ENCODE measurements at places on chromosomes 7 and 10.

- DNase-seq, result peak; percentile 64
Measured at GRCh38 chr10:97025613-97026242, 160.0 kb downstream of the SLIT1 start.

DNA sequence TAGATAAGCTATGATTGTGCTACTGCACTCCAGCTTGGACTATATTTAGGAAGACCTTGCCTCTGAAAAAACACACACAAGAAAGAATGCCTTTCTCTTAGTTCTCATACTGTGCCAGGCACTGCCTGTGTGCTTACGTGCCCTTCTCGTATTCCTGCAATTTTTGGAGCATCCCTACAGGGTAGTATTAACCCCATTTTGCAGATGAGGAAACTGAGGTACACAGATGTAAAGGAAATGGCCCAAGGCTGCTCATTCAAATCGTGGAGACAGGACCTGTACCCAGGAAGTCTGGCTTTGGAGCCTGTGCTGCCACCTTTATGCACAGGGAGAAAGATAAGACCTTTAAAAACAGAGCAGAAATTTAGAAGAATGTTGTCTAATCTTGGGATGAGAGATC, 16.7 kb downstream of the AGAP3 start:
- DNase-seq, result no peak

- DNase-seq, result no peak
Measured at GRCh38 chr7:98974906-98975816, 96.8 kb downstream of the TRRAP start.

DNA sequence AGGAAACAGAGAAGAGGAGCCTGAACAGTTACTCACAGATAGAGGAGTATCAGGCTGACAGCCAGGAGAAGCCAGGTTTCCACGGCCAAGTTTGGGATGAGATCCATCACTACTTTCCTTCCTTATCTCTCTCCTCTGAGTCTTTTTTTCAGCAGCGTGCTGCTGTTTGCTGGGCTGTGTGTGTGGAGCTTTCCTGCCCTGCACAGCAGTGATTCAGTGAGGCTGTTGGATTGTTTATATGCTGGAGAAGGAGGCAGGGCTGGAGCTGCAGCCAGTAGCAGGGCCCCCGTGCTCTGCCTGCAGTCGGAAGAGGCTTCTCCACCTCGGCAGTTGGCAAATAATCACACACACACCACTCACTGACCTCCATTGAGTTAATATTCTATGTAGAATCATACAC, at the start of gene CYP3A7:
Gene CYP3A7 (minus strand): TSS at position 210 of the 400 bp plus-strand sequence. CDS start 103 bp downstream, at position 107.
- no peak for DNase-seq

- no peak for DNase-seq
Measured at GRCh38 chr10:90642136-90642535, 215.7 kb downstream of the HTR7 start.

DNA sequence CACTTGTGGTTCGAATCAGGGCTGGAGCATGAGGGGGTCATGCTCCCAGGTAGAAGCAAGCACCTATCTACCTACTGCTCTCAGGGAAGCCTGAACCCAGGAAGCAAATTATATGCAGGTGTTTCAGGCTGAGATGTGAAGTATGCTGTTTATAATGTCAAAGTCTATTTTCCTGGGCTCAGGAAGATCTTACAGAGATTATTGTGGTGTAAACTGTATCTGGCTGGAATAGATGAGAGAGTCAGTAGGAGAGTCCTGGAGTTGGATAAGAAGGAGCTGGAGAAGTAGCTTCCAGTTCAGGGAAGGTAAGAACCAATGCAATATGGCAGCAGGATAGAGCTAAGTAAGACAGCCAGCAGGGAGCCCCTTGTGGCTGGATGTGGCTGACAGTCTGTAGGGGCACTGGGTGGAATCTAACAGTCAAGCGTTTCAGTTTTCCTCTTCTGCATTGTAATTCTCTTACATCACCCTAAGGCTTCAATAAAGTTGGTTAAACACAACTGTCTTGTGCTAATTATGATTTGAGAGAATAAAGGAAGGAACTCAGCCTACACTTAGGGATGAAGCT, 105.9 kb upstream of the EEPD1 start:
- DNase-seq, result no peak

- DNase-seq, result no peak
Measured at GRCh38 chr7:43905209-43905946, 1.0 kb downstream of the URGCP start.

- DNase-seq, result no peak
Measured at GRCh38 chr10:128310971-128311658, 184.9 kb upstream of the MKI67 start.

DNA sequence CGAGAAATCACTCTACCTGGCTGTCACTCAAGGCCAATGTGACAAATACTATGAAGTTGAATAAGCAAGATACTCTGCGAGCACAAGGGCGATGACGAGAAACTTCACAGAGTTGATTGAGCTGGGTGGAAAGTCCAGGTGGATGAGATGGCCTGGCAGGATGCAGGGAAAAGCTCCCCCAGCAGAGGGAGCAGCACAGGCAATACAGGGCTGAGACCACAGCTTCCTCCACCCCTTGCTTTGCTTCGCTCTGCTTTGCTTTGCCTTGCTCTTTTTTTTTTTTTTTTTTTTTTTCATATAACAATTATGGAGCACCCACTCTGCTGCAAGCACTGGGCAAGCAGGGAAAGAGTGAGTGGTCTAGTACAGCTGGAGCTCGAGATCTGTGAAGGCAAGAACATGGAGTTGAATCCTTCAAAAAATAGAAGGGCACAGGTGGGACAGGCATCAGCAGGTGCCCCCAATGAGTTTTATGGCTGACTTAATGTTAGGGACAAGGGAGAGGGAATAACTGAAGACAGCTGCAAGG, 88.3 kb downstream of the CABCOCO1 start:
- peak; percentile 72 for DNase-seq

GRCh38 chr10:1558906-1559305, 178.4 kb downstream of the ADARB2 start:
- no peak for DNase-seq

DNA sequence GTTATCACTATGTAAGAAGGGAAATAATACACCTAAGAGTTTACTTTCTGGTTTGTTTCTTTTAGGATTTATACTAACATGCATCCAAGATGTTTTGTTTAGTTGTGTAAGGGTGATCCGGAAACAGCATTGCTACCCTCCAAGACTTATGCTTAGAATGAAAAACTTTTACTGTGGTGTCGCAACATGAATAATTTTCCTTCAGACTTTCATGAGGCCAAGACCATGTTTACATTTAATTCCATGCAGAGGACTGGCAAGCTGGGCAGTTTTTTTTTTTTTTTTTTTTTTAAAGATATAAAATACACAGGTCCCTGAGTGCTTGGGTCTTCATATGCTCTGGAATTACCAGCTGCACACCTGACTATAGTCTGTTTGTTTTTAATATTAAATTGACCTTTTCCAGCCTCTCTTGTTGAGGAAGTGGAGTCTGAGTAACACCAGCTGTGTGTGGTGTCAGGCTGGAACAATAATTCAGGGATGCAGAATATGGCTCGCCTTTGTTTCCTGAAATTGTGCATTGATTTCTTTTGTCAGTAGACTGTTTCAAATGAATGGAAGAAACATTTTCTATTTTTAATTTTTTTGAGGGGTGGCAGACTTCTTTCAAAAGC, 81.7 kb downstream of the ST7 start:
- DNase-seq, result no peak

DNA sequence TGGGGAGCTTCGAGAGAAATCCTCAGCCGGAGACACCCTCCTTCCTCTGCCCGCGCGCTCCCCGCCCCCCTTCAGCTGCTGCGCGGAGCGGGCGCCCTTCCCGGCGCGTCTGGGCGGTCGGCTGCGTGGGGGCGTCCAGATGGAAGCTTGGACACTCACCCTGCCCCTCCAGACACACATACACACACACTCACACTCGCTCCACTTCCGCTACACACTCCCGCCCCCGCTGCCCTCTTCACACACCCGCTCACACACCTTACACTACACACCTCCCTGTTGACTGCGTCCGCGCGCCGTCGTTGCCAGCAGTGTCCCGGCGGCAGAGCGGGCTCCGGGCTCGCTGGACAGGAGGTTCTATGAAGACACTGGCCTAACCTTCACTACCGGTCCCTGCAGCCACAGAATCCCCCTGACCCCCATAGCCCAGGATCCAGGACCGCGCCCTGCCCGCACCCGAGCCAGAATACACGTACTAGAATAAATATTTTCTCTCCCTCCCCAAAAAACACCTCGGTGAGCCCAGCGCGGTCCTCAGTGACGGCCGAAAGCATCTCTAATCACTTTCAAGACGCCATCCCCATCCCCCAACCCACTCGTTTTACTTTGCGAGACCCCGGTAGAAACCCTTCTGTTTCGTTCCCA, 1.1 kb upstream of the EGR2 start:
- DNase-seq, result peak; percentile 70

DNA sequence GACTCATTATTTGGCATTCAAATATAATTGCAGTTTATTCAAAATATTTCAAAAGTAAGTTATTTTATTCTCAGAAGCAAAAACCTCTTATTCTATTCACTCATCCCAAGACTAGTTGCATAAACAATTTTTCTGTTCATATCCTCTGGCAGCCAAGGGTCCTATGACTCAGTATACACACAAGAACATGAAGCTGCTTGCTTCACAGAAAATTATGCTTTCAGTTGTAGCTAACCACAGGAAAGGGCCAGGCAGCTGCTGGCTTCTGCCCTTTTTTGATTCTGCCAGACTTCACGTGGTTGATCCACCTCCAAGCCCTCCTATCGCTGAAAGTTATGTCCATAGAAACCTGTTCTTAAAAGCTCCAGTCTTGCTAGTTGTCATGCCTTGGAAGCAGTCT, 108.8 kb downstream of the ABCA13 start:
- DNase-seq, result no peak

DNA sequence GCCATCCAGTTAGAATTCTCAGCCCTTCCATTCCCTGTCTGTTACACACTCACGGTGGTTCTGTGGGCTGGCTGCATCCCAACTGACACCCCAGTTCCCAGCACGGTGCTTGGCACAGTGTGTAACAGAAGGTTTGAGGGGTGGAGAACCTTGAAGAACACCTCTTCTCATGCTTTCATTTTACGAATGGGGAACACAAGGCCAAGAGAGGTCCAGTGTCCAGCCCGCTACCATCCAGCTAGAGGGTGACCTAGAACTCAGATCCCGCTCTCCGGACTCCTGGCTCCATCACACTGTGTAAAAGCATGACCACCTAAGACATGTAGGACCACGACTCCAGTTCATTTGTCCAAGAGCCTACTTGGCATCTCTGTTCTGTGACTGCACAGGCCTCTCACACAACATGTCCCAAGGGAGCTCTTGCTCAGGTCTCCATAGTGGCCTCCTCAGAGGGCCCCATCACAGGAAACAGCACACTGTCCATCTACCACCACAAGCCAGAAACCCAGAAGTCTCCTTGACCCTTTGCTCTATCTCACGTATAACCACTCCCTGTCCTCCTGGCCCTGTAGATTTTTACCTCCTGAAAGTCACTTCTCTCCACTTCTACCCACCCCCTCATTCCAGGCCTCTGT, 2.8 kb upstream of the CDH23 start:
- no peak for DNase-seq

DNA sequence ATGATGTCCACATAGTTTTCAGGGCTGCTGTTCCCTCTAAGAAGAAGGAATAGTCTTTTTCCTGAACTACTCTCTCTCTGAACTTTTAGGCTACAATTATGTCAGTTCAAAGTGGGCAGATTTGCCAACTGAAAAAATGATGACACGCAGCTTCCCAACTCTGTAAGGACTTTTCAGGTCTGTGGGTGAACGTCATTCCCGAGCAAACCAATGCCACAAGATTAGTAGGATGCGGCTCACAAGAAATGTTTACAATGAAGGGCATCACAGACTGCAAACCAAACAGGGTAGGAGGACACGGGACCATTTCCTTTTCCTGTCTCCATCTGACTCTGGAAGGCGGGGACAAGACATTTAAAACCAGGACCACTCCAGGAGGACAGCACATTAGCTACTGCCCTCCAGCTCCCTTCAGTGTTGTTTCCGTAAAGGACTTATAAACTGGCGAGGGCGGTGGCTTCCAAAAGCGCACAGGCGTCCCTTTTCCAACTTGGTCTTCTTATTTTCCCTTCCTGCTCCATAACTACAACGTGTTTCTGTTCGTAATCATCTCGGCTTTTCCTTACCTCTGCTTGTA, 539 bp upstream of the MKLN1 start:
- no peak for DNase-seq

GRCh38 chr7:82429408-82429807, 14.2 kb downstream of the CACNA2D1 start:
- DNase-seq, result no peak

DNA sequence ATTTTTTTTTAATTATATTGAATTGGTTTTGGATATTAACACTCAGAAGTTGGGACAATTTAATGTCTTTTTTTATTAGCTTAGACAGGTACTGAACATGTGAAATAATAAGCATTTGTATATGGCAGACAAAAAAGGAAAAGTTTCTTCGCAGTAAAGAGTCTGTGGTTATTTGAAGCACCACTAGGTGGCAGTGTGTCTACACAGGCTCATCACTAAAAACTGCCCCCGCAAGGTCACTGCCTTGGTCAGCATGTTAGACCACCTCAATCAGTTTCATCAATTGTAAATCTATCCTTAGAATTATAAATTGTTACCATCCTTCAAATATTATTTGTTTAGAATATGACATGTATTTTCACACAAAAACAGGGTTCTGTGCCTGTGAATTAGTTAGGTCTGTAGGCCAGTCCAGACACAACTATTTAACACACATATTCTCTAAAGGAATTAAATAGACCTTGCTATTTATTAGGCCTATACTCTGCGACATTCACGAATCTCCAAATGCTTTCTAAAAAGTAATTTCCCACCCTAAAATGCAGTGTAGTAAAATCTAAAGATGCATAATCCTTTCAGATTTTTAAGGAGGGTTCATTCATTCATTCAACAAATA, 17.0 kb downstream of the PNLIPRP3 start:
- DNase-seq, result no peak

DNA sequence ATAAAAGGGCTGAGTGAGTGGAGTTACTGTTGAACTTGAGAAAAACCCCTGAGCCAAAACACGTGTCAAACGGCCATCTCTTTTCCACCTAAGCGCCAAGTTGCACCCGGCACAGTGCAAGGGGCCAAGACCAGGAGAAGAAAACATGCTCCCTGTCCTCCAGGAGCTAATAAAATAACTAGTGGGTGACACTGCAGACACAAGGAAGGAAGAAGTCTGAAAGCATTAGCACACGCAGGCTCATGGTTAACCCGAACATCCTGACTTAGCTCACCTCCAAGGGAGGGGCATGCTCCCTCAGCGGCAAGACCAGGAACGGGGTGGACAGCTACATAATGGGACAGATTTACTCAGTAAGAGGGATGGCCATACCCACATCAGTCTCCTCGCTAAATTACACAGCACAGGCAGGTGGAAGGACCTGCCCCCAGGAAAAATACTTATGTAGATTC, 65.0 kb downstream of the PIP4K2A start:
- peak; percentile 46 for DNase-seq

DNA sequence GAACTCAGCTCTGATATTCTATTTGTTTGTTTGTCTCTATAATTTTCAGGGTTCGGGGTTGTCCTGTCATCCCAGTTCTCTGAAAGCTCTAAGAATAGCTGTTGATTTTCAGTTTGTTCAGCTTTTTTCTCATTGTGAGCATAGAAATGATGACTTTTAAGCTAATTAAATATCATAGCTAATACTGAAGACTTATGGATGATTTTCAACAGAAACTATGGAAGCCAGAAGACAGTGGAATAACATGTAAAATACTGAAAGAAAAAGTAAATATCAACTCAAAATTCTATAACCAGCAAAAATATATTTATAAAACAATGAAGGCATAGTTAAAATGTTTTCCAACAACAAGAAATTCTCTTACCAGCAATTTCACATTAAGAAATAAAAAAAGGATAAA, 96.4 kb upstream of the ETV1 start:
- no peak for DNase-seq
